Stimulated activated effector memory CD8-positive, alpha-beta T cell treated with anti-CD3 and anti-CD28 coated beads, Interleukin-12 subunit alpha, Interleukin-12 subunit beta, amount 100 ng/mL, for 72 hours (primary cell): ENCODE measurements at places on chromosomes 1 and 21.

GRCh38 chr1:172960454-172961208 lies 90.1 kb downstream of the TNFSF18 start:
- no peak for DNase-seq

DNA sequence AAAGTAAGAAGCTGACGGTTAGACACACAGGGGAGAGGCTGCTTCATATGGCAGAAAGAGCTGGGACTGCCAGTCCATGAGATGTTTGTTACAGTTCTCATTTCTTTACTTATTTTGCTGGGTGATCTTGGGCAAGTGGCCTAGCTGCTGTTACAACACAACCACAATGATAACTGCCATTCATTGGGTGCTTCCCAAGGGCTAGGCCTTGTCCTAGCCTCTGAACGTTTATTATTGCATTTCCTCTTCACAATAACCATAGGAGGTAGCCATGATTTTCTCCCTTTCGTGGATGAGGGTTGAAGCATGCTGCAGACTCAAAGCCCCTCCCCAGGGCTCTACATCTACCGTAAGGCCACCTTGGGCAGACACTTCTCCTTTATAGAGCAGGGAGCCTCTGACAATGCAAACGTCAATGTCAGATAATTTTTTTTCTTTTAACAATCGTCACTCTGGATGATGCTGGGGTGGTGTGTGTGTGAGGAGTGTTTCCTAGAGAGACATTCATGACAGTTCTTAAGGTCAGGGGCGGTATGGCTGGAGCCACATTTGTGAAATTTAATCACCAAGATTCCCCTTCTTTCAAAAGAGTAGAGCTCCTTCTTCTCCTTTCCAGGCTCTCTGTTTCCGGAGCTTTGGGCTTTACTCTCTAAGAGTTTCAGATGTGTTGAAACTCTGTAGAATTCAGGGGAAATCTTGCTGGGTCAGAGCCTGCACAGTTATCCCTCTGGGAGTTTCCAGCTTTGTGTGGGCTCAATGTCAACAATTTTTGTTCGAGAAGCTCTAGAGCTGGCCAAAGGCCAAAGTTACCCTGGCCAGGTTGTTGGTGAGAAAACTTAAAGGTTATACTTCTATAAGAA lies 138.5 kb upstream of the SGIP1 start:
- DNase-seq = no peak

GRCh38 chr1:86436041-86436440 lies 12.1 kb downstream of the CLCA2 start:
- DNase-seq = no peak

DNA sequence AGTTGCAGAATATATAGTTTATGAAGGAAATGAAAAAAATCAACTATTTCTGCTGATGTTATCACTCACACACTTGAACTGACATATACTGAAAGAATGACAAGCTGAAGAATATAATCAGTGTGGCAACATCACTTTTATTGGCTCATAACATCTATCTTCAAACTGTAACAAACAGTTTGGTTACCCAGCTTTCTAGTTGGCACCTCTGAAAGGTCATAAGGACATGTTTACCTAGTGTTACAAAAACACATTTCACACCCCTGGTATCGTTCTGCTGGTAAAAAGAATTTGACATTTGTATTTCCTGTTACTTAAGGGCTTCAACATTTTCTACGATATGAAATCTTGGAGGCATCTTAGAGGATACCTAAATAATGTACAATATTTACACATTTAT lies 1267.0 kb upstream of the NCAM2 start:
- no peak for DNase-seq

- DNase-seq = no peak
These were observed 6.3 kb upstream of the RC3H1 start for GRCh38 chr1:174028495-174028894.

- no peak for DNase-seq
These were observed 614 bp upstream of the CACNA1E start for GRCh38 chr1:181482521-181483284.
